ENCODE measurements at places on chromosomes 2 and 18.

- no peak for DNase-seq
Measured at GRCh38 chr18:49360582-49360981, 99.9 kb downstream of the DYM start.

DNA sequence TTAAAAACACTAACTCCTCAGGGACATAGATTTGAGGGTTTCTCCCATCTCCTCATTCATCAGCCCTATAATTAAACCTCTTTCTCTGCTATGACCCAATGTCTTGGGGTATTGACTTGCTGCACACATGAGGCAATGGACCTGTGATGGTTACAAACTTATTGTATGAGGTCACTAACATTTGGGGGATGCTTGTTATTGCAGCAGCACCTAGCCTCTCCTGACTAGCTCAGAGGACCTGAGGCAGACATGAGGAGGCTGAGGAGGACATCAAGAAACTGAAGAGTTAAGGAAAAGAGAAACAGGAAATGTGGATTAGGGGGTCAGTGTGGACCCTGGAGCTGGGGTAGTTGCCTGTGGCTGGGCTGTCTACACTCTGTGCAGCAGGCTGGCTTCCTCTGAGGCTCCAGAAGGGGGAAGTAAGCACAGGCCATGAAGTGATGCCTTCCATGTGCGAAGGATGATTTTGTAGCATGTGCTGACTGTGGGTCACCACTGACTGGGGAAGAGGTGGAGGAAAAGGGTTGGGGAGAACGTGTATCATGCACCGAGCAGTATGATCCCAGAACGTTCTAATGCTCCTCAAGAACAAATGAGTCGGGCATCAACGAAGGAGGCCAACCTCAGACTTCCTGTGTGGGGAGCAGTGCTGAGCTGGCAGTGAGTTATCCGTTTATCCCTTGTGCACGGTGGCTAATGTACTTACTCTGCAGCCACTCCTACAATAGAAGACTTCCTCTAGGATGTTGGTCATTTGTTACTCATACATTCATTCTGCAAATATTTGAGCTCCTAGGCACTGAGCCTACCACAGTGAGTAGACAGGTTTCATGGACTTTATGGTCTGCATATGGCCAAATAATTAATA is 42.1 kb upstream of the RFX8 start:
- no peak for DNase-seq

GRCh38 chr18:34834897-34835296 is 124.8 kb downstream of the DTNA start:
- DNase-seq: no peak

GRCh38 chr2:43989545-43989944 is 6.2 kb downstream of the LRPPRC start:
- DNase-seq: no peak

GRCh38 chr2:175884697-175885393 is 117.2 kb downstream of the LNPK start:
- DNase-seq: no peak

GRCh38 chr2:161847910-161848309 is 223.7 kb downstream of the SLC4A10 start:
- no peak for DNase-seq

DNA sequence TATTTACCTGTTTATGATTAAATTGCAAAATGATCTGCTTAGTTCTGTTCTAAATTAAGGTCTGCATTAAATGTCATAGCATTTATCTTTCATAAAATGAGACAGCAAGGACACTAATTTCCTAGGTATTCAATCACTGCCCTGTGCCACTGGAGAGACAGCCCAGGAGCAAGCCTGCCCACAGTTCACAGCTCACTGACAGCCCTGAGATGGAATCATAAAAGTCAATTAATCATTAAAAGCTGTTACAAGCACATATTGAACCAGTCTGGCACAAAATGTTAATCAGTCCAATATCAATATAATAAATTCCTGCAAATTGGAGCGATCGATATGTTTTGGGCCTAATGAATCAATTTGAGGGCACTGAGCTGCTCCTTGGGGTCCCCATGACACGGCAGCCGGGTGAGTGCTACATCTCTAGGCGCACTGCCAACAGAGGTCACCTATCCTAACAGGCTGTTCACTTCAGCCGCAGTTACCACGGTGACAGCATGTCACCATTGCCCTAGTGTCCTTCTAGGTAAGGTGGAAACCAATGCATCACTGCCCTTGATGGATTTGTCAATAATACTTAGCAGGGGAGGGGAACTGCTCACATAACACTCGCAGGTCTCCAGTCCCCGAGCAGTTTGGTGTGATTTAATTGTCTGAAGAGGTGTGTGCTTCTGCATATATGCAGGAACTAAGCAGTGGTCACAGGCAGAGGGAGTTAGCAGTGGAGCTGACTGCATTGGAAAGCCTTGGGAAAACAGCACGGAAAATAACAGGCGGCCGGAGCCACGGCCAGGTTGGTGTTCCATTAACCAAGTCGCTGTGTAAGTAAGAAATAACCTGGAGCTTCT is 47.3 kb downstream of the POU3F3 start:
- DNase-seq: no peak

DNA sequence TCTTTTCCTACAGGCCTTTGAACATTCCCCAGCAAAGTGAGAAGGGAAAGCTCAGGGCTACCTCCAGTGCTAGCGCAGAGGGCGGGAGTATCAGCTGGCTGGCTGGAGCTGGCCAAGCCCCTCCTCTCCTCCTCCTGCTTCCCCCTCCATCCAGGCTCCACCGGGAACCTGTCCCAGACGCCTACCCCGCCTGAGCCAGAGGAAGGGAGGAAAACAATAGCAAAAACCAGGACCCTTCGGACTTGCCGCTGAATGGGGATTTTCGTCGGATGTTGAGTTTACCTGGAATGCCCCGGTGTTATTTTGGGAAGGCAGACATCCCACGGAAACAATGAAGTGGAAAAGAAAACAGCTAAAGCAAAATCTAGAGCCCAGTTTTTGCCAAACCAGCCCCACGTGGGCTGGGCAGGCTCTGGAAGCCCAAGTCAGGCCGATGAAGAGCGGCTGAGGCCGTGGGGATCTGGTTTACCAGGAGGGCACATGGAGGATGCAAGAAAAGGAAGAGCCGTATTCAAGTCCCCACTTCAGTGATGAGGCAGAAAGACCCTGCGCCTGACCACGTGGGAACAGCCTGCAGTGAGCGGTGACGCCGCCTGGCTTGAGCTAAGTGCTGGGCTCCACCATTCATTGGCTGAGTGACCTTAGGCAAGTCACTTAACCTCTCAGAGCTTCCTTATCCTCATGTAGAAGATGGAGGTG is 100.4 kb upstream of the LCLAT1 start:
- DNase-seq: no peak

GRCh38 chr18:48975120-48975816 is 24.5 kb upstream of the SMAD7 start:
- DNase-seq: no peak

DNA sequence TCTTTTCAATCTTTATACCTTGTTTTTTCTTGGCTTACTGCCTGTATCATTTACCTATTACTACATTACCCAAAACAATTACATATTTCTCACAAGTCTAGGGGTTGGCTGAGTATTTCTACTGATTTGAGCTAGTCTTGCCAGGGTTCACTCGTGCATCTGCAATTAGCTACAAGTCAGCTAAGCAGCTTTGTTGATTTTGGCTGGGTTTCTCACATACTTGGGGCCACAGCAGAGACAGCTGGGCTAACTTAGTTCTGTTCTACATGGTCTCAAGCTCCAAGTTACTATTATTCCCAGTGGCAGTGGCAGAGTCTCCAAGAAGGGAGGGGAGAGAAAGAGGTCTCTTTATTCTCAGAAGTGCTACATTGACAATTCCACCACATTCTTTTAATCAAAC is 54.7 kb upstream of the SP5 start:
- DNase-seq: peak; percentile 59

GRCh38 chr2:124877141-124877577 is 852.1 kb downstream of the CNTNAP5 start:
- no peak for DNase-seq

DNA sequence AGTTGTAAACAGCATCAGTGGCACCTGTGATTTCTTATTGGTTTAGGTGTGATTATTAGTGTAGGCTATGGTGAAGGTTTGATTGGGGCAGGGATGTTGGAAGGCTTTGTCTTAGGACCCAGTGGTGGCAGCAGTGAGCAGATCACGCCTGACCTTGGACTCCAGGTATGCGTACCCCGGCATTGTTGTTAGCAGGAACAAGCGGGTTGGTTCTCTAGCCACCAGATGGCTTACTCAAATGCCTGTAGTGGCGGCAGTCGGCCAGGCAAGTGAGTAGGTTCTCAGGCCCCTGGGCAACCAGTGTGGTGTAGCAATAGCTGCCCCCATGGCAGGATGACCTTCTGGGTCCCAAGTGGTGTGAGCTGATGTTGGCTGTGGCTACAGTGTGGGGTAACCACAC is 558.3 kb downstream of the KCNJ3 start:
- DNase-seq: no peak

DNA sequence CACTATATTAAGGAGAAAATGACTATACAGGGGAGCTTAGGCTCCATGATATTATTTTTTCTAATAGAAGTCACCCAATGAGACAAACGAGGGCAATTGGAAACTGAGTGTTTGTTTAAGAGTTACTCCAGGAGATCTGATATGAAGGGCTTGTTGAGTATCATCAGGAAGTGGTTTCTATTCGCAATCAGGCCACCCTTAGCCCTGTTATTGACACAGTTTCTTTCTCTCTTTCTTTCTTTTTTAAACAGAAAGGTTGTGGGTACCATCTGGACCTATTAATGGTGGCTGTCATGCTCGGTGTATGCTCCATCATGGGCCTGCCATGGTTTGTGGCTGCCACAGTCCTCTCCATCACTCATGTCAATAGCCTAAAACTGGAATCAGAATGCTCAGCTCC is 117.3 kb downstream of the DPP4 start:
- DNase-seq: no peak

GRCh38 chr2:191190435-191190834 is 39.6 kb upstream of the STAT4 start:
- no peak for DNase-seq

- no peak for DNase-seq
Measured at GRCh38 chr2:58195662-58196061, 45.5 kb downstream of the FANCL start.

DNA sequence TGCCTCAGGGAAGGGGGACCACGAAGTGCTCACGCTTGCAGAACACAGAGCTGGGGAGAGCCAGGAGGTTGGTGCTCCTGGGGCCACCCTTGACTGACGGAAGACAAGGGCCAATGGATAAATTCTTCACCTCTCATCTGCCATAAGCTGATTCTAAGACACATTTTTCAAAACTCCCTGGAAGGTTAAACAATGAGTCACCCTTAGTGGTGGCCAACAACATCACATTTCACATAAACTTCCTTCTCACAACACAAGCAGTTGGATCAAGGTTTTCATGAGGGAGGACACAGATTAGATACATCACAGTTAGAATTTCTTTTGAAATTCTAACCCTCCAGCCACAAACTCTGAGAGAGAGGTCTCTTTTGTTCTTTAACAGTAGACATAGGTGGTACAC is 713.6 kb upstream of the POU3F3 start:
- DNase-seq: no peak

DNA sequence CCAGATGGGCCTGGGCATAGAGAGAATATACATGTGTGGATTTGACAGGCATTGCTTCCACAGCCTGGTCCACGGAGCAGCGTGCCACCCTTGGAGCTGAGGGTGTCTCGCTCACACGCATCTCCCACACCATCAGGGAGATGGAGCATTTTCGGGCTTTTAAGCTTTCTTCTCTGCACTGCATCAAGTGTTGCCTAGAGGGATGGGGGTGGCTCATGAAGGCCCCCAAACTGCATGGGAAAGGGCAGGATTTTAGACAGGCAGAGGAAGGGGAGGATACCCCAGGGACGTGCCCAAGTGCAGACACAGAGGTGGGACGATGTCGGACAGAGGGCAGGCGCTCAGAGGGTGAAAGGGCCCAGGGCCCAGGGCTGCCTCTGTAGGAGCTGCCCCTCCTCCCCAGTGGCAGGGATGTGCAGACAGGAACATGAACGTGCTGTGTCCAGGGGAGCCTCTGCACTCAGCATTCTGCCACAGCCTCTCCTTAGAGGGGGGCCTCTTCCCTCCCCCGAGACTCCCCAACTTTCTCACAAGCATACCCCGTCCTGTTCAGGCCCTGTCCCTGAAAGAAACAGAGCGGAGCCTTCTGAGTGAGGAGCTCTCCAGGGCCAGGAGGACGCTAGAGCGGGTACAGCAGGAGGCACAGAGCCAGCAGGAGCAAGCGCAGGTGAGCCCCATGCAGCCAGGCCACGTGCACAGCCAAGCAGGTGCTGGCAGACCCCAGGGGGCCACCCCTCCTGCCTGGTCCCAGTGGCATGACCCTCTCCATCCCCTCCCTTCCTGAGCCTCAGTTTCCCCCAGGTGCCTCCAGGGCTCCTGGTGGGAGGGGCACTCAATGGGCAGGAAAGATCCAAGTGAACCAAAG is 42.9 kb upstream of the SNED1 start:
- DNase-seq: no peak

DNA sequence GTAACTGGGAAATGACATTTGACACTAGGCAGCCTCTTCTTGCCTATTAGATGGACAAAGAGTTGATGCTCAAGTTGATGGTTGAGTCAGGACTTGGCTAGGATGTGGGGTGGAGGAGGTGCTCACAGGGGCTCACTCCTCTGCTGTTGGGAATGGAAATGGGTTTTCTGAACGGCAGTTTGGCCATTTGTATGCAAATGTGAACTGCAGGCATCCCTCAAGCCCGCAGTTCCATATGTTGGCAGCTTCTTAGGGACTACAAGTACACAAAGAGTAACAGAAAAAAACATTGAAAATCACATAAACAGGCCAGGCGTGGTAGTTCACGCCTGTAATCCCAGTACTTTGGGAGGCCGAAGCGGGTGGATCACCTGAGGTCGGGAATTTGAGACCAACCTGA is 80.8 kb downstream of the INPP5D start:
- DNase-seq: no peak

- peak; percentile 42 for DNase-seq
Measured at GRCh38 chr2:86368161-86368824, 30.9 kb upstream of the REEP1 start.

GRCh38 chr2:197822333-197822732 is 17.9 kb downstream of the PLCL1 start:
- DNase-seq: no peak

- no peak for DNase-seq
Measured at GRCh38 chr2:213187833-213188532, 36.6 kb upstream of the IKZF2 start.

DNA sequence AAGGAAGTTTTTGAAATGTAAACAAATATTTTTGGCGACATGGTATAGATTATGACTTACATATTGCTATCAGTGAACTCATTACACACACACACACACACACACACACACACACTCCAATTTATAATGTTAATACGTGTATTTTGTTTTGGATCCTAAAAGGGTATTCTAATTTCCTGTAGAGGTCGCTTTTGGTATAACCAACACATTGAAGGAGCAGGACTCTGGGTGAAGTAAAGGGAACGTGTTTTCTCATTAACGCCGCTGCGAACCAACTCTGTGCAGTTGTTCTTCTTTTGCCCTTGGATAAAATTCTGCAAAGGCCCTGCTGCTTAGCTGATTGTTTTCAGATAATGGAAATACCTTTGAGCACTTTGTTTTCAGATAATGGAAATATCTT is 190.4 kb downstream of the PMAIP1 start:
- DNase-seq: no peak

DNA sequence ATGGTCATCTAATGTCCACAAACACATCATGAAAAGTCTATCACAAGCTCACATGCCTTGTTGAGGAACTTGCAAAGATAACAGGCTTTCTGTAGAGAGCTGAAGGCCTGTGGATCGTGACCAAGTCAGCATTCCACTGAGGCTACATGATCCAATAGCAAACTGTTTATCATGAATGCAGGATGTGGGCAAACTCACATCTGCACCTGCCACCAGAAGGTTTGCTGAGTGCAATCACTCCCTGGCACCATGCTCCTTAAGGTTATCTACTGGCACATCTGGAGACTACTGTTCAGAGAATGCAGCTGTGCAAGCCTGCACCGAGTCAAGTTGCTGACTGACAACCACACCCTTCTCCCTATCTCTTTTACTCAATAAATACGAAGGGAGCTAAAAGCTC is 67.3 kb upstream of the ACAA2 start:
- no peak for DNase-seq
